B cell (primary cell): ENCODE measurements at places on chromosomes 5 and 9. TPM values are rescaled to one million over a fixed set of nuclear protein-coding genes. Genes with fewer than 3 reads are reported as not detected.

Gene NR4A3
- 20.1 and 21.0 TPM in 2 replicates for total RNA-seq

DNA sequence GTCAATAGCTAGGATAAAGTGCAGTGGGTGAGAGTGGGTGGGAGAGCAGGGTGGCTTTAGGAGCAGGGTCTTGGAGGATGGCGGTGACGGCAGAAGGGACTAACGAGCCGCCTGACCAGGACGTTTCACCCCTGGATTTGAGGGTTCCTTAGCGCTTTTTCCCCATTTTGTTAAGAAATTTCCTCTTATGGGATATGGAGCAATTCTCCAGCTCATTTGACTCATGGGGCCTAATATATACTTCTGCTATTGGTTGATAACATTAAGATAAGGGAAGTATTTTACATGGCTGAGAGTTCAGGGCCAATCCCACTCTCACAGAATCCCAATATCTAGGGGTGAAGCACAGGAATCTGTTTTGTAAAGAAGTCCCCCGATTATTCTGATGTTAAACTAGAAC lies 17.6 kb downstream of the CD180 start:
- no peak overlapping the region for H3K4me3 ChIP-seq
- H3K27ac ChIP-seq, result peak overlapping the region; percentile 65
- H3K27me3 ChIP-seq, result no peaks in the 10 kb centered on the region
- no peak for DNase-seq
- peaks cover 8% of the 10 kb centered on the region for H3K36me3 ChIP-seq

- no peaks in the 10 kb centered on the region for H3K36me3 ChIP-seq
- no peaks in the 10 kb centered on the region for H3K4me1 ChIP-seq
- H3K27ac ChIP-seq, result no peak overlapping the region
- no peaks in the 10 kb centered on the region for H3K27me3 ChIP-seq
These were observed 21.0 kb downstream of the PLAC8L1 start for GRCh38 chr5:146084376-146084775.

DNA sequence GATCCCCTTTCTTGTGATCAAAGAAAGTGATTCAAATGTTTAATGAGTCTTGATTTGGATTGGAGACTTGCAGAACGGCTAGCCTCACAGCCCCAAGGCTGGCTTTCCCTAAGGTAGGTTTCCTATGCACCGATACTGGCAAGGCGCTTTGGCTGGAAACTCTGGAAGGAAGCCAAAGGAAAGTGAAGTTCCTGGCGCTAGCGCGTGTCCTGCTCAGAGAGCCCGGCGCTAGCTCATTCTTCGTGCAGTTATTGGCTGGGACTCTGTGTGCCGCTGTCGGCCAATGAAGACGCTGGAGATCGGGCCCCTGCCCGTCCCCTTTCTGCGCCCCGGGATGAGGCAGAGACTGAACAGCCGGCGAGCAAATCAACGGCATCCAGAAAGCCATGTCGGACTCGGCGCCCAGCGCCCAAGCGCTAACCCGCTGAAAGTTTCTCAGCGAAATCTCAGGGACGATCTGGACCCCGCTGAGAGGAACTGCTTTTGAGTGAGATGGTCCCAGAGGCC lies at the start of gene PCDHGC3:
Gene PCDHGC3 (plus strand): TSS at position 342 of the 507 bp plus-strand sequence. CDS start 151 bp downstream, at position 493.
- H3K4me3 ChIP-seq, result peak within 1 kb of the TSS; percentile 36
- peaks cover 47% of the 10 kb centered on the region for H3K27me3 ChIP-seq
- peaks cover 32% of the 10 kb centered on the region for H3K4me1 ChIP-seq
- no peak within 1 kb of the TSS for H3K27ac ChIP-seq
- H3K36me3 ChIP-seq, result no peaks in the 10 kb centered on the region
- DNase-seq, result peak; percentile 65

GRCh38 chr5:178460598-178460997 lies 129.6 kb downstream of the COL23A1 start:
- H3K27ac ChIP-seq, result no peak overlapping the region
- H3K36me3 ChIP-seq, result no peaks in the 10 kb centered on the region
- H3K4me1 ChIP-seq, result no peaks in the 10 kb centered on the region
- H3K4me3 ChIP-seq, result no peak overlapping the region
- no peaks in the 10 kb centered on the region for H3K27me3 ChIP-seq

DNA sequence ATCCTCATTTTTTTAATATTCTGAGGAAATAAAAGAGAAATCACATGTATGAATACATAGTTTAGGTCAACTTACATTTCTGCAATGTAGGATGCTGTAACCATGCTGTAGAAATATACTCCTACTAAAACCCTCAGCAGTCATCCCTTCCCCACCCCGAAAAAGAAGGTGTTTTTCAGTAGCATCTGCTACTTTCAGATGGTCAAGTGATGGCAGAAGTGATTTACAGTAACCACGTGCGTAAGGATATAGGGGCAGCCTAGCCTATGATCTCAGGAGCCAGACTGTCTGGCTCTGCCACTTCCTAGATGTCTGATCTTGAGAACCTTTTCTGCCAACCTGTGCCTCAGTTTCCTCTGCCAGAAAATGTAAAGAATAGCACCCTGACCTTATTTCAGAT lies 26.0 kb upstream of the SYK start:
- H3K4me1 ChIP-seq, result peaks cover 46% of the 10 kb centered on the region
- no peaks in the 10 kb centered on the region for H3K27me3 ChIP-seq
- no peak for DNase-seq
- no peaks in the 10 kb centered on the region for H3K36me3 ChIP-seq
- no peak overlapping the region for H3K27ac ChIP-seq

DNA sequence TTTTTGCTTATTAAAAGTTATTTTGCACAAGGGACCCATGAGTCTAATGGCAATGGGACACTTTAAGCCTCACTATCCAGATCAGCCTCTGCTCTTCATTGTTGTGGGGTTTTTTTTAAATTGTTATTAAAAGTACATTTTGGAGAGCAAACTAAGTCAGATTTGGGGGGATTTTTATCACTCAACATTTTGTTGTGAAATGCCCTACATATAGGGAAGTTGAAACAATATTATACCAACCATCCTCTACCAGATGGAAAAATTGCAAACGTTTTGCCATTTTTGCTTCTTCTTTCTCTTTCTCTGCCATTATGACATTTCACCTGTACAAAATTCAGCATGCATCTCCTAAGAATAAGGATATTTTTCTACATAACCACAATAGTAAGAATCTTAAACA lies 75.3 kb downstream of the SLC1A3 start:
- no peaks in the 10 kb centered on the region for H3K36me3 ChIP-seq
- H3K4me3 ChIP-seq, result no peak overlapping the region
- DNase-seq, result no peak
- H3K27me3 ChIP-seq, result no peaks in the 10 kb centered on the region

- DNase-seq, result no peak
- H3K27ac ChIP-seq, result no peak overlapping the region
- peaks cover 10% of the 10 kb centered on the region for H3K27me3 ChIP-seq
- H3K36me3 ChIP-seq, result no peaks in the 10 kb centered on the region
- no peak overlapping the region for H3K4me3 ChIP-seq
- no peaks in the 10 kb centered on the region for H3K4me1 ChIP-seq
These were observed 9.4 kb downstream of the FSTL4 start for GRCh38 chr5:133602835-133603380.

Gene INIP
- total RNA-seq, result 22.9 and 27.8 TPM in 2 replicates

Gene FKBP15
- 40.6 and 41.2 TPM in 2 replicates for total RNA-seq

DNA sequence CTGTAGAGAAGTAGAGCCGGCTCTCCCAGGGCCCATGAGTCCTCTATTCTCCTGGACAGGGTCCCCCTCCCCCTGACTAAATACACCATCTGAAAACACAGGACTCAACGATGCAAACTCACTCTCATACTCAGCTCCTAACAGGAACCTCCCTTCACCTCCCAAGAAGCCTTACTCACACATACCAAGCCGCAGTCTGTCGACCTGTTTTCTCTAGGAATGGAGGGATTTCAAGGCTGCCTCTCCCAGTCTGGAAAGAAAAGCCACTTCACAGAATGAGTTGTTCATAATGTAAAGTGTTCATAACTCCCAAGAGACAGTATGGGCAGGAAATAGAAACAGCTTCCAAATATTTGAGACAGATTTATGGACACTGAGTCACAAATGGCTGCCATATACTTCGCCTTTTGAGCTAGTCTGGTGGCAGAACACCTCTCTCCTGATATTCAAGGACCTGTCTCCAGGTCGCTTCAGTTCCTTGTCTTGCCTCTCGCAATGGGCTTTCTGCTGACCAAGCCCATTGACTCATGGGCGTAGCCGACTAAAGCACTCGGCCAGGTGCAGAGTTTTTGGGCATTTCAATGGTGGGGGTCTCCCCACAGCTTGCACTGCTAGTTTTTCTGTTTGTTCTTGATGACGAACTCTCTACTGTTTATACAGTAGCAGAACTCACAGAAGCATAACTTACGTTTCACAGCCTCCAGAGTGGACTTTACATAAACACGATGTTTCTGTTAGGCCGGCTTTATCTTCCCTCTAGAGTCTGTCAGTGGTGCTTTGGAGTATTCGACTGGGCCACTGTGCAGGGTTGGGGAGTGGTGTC lies 25.0 kb upstream of the IL17B start:
- DNase-seq, result no peak
- H3K27me3 ChIP-seq, result no peaks in the 10 kb centered on the region
- H3K27ac ChIP-seq, result no peak overlapping the region
- H3K4me3 ChIP-seq, result no peak overlapping the region
- H3K4me1 ChIP-seq, result no peaks in the 10 kb centered on the region

DNA sequence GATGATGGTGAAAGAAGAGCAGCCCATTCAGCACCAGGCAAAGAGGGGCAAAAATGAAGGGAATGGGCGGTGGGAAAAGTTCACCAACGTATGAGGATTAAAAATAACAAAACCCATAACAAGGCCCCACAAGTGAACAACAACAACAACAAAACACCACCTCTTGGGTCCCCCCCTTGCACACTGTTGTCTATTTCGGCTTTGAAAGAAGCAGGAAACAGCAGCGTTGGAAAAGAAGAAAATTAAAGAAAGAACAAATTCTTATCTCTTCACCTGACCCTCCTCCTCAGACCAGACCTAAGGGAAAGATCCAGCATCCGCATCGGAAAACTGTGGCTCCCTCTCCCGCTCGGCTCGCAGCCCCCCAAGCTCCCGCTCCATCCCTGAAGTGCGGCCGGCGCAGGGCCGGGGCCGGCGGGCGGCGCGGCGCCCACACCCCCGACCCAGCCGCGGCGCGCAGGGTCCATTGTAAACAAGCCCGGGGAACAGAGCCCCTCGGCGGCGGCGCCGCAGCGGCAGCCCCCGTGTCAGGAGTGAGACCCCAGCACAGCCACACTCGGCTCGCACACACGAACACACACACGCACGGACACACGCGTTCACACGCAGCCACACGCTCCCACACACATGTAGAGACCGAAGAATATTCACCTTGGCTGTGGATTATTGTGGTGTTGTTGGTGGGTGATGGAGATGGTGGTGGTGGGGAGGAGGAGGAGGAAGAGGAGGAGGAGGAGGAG lies 535 bp downstream of the RFX3 start:
- H3K36me3 ChIP-seq, result no peaks in the 10 kb centered on the region
- no peak for DNase-seq
- H3K27ac ChIP-seq, result peak overlapping the region; percentile 100
- H3K27me3 ChIP-seq, result no peaks in the 10 kb centered on the region
- peak overlapping the region; percentile 99 for H3K4me3 ChIP-seq

Gene RPS14
- 3,565 and 3,740 TPM in 2 replicates for total RNA-seq

DNA sequence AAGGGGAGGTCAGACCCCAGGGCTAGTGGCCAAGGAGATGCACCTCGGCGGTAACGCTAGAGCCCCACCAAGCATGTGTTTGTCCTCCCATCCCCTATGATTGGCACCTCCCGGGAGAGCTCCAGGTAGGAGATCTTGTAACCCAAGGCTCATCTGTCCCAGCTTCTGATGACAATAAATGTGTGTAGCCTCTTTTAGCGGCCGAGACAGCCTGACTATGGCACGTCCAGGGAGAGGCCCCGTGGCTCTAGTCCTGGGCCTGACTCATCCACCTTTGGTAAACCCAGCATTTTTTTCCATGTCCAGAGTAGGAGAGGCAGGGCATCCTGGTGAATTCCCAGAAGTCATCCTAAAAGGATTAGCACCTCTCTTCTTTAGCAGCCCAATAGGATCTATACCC lies 39.2 kb downstream of the IRF1 start:
- no peaks in the 10 kb centered on the region for H3K27me3 ChIP-seq
- H3K4me1 ChIP-seq, result peaks cover 44% of the 10 kb centered on the region
- no peak overlapping the region for H3K4me3 ChIP-seq
- H3K27ac ChIP-seq, result no peak overlapping the region
- peaks cover 7% of the 10 kb centered on the region for H3K36me3 ChIP-seq

DNA sequence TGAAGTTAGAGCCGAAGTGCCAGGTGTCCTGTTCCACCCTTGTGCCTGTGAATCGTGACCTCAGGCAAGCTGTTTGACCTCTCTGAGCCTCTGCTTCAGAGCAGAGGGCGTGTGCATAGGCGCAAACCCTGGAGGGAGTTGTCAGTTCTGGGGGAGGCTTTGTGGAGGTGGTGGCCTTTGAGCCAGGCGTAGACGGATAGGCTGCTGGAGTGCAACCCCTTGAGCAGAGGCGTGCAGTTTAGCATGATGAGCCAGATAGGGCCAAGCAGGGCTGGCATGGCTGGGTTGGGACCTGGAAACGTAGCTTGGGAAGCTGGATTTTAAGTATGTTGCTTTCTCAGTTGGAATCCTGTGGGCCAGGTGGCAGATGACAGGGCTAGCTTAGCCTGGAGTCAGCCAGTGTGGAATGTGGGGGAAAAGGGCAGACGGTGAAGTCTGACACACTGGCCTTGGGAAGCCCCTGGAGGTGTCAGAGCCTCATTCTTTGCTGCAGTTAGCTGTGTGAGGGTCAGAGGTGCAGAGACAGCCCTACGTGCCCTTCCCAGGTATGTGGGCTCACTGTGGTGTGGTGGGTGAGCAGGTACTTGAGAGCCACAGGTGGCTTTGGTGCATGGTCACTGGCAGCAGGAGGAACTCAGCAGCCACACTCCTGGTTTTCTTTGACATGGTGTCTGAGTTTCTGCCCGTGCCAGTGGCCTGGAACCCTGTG lies 93.4 kb downstream of the DAB2IP start:
- no peaks in the 10 kb centered on the region for H3K4me1 ChIP-seq
- no peaks in the 10 kb centered on the region for H3K27me3 ChIP-seq
- no peaks in the 10 kb centered on the region for H3K36me3 ChIP-seq
- no peak for DNase-seq
- H3K4me3 ChIP-seq, result no peak overlapping the region

Gene OLFM1
- total RNA-seq, result not detected in 2 replicates

Gene IFNA5
- total RNA-seq, result not detected in 2 replicates

DNA sequence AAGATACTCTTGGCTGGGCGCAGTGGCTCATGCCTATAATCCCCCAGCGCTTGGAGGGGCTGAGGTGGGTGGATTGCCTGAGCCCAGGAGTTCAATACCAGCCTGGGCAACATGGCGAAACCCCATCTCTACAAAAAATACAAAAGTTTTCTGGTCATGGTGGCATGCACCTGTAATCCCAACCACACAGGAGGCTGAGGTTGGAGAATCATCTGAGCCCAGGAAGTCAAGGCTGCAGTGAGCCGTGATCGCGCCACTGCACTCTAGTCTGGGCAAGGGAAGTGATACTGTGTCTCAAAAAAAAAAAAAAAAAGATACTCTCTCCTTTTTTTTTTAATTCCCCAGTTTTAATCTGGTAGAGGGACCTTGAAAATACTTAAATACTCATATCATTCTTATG lies 15.0 kb downstream of the ANKRD33B start:
- H3K4me3 ChIP-seq, result peak overlapping the region; percentile 21
- peaks cover 63% of the 10 kb centered on the region for H3K4me1 ChIP-seq
- DNase-seq, result peak; percentile 89
- no peaks in the 10 kb centered on the region for H3K27me3 ChIP-seq
- peak overlapping the region; percentile 49 for H3K27ac ChIP-seq

- no peaks in the 10 kb centered on the region for H3K4me1 ChIP-seq
- no peaks in the 10 kb centered on the region for H3K27me3 ChIP-seq
- H3K27ac ChIP-seq, result no peak overlapping the region
- H3K4me3 ChIP-seq, result no peak overlapping the region
- H3K36me3 ChIP-seq, result no peaks in the 10 kb centered on the region
These were observed 247.2 kb downstream of the FAM170A start for GRCh38 chr5:119876522-119876921.
